ENCODE measurements at places on chromosomes 2 and 18. TPM values are rescaled to one million over a fixed set of nuclear protein-coding genes. Genes with fewer than 3 reads are reported as not detected.

DNA sequence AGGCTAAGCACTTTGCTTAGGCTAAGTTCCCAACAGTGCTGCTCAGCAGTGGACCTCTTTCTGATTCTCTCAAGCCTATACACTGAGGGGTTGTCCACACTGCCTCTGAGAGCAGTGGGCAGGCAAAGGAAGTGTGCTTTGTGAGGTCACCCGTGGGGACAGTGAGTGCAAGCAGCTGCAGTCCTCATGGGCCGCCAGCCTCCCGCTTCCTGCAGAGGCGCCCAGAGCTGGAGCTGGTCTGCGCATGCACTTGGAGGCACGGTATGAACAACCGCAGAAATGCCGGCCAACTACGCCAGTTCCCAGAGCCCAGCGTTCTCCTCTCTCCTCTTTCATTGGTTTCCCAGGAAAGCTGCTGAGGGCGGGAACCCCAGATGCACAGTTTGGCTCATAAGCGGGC lies 149.5 kb upstream of the DLX2 start:
- DNase-seq, result no peak

GRCh38 chr18:62453864-62454263 lies 69.0 kb upstream of the ZCCHC2 start:
- DNase-seq, result no peak

GRCh38 chr18:3901042-3901441 lies 451.1 kb downstream of the TGIF1 start:
- DNase-seq, result no peak

The SERPINB11 gene
- not detected for total RNA-seq

Measured in CD8-positive, alpha-beta memory T cell (primary cell).